ENCODE measurements at places on chromosomes 6 and 20.

- DNase-seq = no peak
Measured at GRCh38 chr6:130666786-130667185, 160.4 kb upstream of the SMLR1 start.

DNA sequence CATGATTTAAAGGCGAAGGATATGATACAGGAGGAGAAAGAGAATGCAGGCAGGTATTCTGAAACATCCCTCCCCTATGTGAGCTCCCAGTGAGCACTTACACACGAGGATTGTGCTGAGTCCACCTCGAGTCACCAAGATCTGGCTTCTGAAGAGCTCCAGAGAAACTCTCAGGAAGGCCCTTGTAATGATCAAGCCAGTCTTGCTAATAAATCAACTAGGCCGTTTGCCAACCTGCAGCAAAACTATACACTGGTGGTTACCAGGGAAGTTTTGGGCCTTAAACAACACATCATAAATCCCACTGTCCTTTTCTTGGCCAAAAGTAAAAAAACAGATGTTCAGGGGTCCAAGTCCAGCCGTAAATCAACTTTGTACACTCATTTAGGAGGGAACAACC is 79.2 kb downstream of the STXBP5 start:
- DNase-seq = no peak

- DNase-seq = no peak
Measured at GRCh38 chr6:14922706-14923460, 323.0 kb upstream of the JARID2 start.

GRCh38 chr20:59451641-59452040 is 151.2 kb downstream of the EDN3 start:
- no peak for DNase-seq

DNA sequence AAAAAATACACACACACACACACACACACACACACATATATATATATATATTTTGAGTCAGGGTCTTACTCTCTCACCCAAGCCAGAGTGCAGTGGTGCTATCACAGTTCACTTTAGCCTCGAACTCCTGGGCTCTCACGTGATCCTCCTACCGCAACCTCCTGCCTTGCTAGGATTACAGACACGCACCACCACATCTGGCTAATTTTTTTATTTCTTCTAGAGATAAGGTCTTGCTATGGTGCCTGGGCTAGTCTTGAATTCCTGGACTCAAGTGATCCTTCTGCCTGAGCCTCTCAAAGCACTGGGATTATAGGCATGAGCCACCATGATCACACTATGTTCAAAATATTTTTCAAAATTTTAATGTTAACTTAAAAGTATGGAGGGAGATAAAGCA is 43.5 kb downstream of the NUP153 start:
- no peak for DNase-seq

DNA sequence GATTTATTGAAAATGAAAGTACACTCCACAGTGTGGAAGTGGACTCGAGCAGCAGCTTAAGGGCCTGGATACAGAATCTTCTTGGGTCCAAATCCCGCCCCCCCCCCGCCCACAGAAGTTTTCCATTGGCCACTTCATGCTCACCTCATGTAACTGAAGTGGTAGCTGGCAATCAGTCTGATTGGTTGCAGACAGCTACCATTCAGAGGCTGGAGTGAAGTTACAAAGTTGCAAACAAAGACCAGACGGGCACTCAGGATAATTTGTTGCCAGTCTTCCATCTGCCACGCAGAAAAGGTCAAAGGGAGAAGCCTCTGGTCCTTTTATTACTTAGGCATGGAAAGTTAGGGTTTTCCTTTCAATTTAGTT is 25.8 kb upstream of the FABP7 start:
- no peak for DNase-seq

- DNase-seq = no peak
Measured at GRCh38 chr6:29230666-29231065, 60.0 kb downstream of the OR2J2 start.

- no peak for DNase-seq
Measured at GRCh38 chr20:37419307-37419706, 73.4 kb downstream of the SRC start.

- no peak for DNase-seq
Measured at GRCh38 chr20:17503301-17504065, 27.7 kb downstream of the BFSP1 start.

DNA sequence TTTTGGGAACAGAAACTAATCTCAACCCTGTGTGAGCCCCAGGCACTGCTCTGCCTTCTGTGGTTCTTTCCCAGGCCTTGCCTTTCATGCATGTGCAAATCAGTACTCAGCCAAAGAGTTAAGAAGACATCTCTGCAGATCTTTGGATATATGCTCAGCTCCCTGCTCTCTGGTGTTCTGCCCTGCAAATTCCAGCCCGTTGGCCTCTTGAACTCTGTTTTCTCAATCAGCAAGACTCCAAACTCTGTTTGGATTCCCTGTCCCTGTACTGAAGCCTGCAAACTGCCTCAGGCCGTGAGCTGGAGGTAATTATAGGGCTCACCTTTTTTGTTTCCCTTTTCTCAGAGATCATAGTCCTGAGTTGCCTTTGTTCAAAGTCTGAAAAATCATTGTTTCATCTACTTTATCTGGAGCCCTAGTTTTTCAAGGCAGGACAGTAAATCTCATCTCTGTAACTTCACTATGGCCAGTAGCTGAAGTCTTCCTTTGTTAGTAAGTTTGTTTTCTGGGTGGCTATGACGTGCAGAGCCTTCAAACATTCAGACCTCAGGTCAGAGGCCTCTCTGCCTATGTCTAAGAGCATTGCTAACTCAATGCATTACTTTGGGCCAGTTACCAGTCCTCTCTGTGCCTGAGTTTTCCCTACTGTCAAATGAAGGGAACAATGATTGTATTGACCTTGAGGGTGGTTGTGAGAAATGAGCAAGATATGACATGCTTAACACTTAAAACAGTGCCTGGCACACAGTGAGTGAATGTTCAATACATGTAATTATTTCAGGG is 15.9 kb upstream of the MDFI start:
- no peak for DNase-seq

DNA sequence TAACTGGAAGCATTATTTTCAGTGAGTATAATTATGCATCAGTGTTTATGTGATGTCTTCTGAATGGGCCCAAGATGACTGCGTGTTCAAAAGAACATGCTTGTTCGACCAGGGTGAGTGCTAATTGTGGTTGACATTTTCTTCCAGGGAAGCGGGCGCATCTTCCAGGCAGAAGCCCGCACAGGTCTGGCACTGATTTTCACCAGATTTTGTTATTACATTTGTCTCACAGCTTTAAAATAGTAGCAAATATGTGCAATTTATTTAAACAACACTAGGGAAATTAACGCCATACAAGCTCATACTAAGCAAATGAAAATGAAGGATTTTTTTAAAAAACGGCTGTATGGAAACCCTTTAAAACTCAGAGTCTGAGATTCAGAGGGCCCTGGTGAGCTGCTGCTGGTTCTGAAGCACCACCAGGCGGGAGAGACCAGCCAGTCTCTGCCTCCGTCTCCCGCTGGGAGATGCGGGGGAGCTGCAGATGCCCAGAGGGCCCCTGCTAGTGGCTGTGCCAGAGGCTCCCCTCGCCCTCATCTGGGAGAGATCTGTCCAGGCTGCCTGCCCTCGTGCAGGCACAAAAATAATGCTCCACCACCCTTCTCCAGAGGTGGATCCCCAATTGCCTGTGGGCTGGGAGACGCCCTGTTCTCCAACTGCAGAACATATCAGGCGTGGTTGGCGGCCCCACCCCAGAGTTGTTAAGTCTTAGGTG is 297.0 kb downstream of the TAF4 start:
- DNase-seq = no peak

- no peak for DNase-seq
Measured at GRCh38 chr6:2589171-2589661, 161.5 kb downstream of the MYLK4 start.

DNA sequence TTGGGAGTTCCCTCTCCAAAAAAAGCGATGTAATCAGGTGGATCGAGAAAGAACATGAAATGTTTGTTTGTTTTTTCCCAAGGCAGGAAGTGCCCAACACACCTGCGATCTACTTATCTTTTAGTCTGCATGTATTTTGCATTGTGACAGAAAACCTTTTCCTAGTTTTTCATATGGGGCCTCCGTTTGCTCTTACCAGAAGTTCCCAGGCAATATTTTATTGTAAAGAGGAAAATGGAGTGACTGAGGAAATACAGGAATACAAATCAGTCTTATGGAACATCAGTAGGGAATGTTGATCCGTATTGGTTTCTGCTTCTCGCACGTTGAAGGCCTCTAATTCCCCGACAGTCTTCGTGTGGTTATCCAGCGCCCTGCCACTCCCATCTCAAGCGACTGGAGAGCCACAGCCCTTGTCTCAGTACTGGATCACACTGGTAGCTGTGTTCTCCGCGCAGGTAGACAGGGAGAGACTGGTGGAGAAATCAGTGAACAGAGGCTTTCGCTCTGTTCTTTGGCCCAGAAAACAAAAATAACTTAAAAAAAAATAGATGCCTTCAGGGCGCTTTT is 107.4 kb downstream of the TRIM27 start:
- no peak for DNase-seq

- peak; percentile 68 for DNase-seq
Measured at GRCh38 chr6:114342826-114343781, at the start of gene HS3ST5. Gene HS3ST5, minus strand, starts transcription at chr6:114343023. Its CDS starts 280,178 bp downstream, at chr6:114062845.

GRCh38 chr20:52752023-52752422 is 220.1 kb upstream of the TSHZ2 start:
- DNase-seq = no peak

- no peak for DNase-seq
Measured at GRCh38 chr6:35428421-35429149, 23.6 kb upstream of the FANCE start.

- no peak for DNase-seq
Measured at GRCh38 chr20:22371843-22372242, 212.5 kb downstream of the FOXA2 start.

- no peak for DNase-seq
Measured at GRCh38 chr20:52843425-52843824, 128.7 kb upstream of the TSHZ2 start.

- DNase-seq = no peak
Measured at GRCh38 chr20:49602345-49603208, 34.6 kb upstream of the PTGIS start.
